ENCODE measurements at places on chromosomes 2 and 18.

- DNase-seq: no peak
These were observed 6.4 kb upstream of the SLC8A1 start for GRCh38 chr2:40458271-40458794.

DNA sequence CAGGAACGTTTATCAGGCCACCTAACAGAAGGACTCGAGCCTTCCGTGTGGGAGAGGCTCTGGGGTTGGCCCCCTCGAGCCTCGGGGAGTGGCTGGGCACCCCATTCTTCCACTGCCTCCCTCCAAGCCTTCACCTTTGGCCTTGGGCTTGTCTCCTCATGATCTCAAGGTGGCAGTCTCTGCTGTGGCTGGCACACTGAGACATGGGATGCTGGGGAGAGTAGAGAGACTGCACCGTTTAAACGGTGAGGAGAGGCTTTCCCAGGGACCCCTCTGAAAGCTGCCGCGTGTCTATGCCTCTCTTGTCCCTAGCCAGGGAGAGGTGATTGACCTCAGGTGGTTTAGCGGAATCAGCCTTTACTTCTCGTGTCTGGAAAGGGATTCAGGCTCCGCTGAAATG is 71.0 kb downstream of the DCDC2C start:
- no peak for DNase-seq

GRCh38 chr18:63979409-63979920 is 9.6 kb downstream of the SERPINB8 start:
- DNase-seq: peak; percentile 78

GRCh38 chr18:55650363-55650870 is 62.4 kb upstream of the TCF4 start:
- DNase-seq: no peak

- DNase-seq: no peak
These were observed 33.1 kb downstream of the MGAT4A start for GRCh38 chr2:98697651-98698337.

DNA sequence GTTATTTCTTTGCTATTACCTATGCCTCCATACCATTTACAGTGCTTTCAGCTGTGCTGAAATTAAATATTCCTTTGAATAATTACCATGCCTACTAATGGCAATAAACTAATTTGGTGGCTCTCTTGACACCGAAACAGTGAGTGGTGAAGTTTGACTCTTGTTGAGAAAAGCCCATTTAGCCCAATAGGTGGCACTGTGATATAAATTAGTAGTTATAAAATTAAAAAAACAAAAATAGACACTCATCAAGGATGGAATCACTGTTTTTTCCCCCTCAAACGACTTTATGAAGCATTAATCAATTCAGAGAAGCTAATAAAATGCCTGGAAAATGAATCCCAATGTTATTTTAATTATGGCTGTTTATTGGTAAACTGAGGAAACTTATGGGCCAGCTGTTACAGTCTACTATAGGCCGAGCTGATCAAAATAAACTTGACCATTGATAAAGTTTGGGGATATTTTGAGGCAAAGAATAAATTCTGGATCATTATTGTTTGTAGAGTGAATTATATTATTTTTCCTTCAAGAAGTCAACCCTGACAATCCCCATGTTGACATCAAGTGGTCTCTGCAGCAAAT is 339.6 kb downstream of the TRIB2 start:
- peak; percentile 55 for DNase-seq

DNA sequence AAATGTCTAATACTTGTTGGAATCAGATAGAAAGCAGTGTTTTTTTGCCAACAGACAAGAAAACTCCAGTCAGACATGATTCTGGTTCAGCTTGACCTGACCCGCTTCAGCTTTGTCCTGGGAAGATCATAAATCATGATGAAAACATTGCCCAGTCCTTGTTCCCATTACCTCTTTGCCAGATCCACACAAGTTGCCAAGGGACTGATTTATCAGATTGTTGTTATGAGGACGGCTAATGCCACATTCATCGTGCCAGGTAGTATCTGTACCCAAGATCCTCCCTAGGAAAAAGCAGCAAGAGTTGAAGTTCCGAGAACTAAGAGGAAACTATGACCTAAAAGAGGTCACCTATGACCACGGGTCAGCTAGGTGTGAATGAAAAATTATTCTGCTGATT is 39.0 kb downstream of the SLC40A1 start:
- no peak for DNase-seq

DNA sequence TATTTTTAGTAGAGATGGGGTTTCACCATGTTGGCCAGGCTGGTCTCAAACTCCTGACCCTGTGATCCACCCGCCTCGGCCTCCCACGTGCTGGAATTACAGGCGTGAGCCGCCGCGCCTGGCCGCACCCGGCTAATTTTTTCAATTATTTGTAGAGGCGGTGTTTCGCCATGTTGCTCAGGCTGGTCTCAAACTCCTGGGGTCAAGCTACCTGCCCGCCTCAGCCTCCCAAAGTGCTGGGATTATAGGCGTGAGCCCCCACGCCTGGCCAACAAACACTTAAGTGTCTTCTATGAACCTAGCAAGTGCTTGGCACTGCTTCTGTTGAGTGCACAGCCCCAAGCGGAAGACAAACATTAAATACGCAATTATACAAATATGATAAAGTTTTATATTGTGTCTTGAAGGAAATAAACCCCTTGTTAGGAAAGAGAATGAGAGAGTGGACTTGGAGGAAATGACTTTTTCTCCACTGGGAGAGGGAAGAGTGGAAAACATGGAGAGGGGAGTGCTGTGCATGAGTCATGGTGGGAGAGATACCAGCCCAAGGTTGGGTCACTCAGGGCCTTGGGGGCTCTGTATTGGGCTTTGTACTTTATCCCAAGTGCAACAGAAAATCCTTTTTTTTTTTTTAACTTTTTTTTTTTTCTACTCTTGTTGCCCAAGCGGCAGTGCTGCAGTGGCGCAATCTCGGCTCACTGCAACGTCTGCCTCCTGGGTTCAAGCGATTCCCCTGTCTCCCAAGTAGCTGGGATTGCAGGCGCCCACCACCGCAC is 41.4 kb upstream of the ACTR2 start:
- peak; percentile 13 for DNase-seq

DNA sequence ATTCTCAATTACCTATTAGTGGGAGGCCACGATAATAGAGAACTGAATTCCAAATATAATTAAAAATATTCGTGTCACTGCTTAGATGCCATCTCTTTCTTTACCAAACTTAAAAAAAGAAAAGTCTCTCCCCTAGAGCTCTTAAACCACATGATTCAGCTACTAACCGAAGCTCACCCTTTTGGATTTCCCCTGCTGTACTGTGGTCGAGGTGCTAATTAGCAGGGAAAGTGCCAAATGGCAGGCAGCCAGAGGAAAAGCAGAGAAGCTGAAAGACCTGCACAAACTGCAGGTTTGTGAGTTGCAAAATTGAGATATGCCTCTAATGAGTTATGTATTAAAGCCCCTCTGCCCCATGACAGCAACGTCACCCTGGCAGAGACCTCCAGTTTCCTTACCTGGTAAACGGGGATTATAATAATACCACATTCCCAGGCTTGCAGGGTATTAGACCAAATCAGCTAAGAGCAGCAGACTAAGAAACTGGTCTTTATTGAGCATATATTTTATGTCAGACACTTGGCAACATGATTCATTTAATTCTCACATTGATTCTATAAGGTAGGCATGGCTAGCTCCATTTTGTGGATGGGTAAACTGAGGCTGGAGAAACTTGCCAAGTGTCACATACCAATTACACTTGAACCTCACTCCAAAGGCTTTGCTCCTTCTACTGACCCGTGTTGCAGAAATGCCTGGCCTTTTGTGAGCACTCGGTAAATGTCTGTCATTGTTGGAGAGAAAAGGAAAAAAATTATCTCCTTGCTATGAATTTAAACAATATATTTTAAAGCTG is 259.7 kb downstream of the LPIN1 start:
- DNase-seq: peak; percentile 77

GRCh38 chr18:62164855-62165487 is 21.9 kb downstream of the PIGN start:
- DNase-seq: no peak

GRCh38 chr2:148515120-148515519 is 129.4 kb upstream of the EPC2 start:
- no peak for DNase-seq

GRCh38 chr2:211175956-211176355 is 619.6 kb downstream of the CPS1 start:
- DNase-seq: no peak

GRCh38 chr18:73597832-73598615 is 549.6 kb downstream of the FBXO15 start:
- DNase-seq: no peak

GRCh38 chr2:124959581-124959980 is 934.5 kb downstream of the CNTNAP5 start:
- no peak for DNase-seq

DNA sequence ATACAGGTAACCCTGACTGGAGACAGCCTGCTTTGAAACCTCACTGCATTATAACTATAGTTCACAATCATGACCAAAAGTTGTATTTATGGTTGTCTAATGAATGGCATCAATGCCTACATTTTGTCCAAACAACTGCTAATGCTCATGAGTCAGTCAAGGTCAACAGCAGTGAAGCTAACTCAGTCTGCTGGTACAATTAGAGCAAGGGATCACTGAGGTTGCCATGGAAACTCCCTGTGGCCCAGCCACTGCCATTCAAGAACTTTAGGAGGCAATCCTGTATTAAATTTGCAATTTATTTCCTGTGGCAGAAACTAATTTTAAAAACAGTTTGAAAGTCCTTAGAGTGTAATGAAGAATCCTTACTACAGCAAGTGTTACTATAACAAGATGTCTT is 185.1 kb upstream of the SMAD7 start:
- peak; percentile 44 for DNase-seq

GRCh38 chr2:220219371-220219770 is 591.9 kb downstream of the SLC4A3 start:
- no peak for DNase-seq

GRCh38 chr18:23539911-23540525 is 36.7 kb downstream of the RMC1 start:
- no peak for DNase-seq

GRCh38 chr2:145789636-145790035 is 1269.7 kb upstream of the ZEB2 start:
- DNase-seq: no peak

DNA sequence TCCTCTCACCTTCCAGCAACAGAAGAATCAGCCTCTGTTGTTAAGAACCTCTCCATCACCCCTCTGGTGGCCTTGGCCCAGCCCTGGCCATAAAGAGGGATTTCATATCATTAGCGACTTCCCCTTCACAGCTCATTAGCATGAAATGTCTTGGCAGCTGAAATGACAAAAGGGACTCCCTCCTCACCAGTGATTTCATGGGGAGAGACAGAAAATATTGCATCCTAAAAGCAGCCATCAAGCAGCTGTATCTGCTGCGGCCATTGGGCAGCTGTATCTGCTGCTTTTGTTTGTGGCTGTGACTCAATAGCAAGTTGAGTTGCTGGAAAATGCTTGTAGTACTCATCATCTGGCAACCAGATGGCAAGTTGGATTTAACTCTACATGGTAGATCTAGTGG is 105.9 kb upstream of the RMDN2 start:
- no peak for DNase-seq

- DNase-seq: no peak
These were observed 88.9 kb downstream of the POLE4 start for GRCh38 chr2:75047189-75047991.

DNA sequence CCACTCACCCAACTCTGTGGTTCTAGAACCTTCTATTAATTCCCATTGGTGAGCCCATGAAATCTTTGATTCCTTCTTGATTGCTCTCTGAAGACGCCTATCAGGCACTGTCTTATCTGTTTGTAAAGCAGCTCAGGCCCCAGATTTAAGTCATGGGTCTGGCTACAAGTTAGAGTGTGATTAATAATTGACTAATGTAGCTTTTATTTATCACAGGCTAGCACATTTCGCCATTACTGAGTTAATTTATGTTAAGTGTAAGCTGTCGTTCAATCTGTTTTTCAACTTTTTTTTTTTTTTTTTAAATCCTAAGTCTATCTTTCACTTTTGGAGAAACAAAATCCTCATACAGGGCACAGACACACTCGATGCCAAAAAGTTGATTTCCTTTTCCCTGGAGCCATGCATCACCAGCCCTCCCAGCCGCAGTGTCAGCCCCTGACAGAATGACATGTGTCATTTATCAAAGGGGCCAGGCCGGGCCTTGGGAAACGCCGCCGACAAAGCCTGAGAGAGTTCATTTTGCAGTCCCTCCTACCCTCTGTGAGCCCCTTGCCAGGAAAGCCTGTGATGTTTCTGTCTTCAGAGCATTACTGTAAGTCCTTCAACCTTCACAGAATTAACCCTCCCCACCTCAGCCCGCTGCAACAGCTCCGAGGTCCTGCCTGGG is 15.8 kb downstream of the TSHZ1 start:
- DNase-seq: no peak

DNA sequence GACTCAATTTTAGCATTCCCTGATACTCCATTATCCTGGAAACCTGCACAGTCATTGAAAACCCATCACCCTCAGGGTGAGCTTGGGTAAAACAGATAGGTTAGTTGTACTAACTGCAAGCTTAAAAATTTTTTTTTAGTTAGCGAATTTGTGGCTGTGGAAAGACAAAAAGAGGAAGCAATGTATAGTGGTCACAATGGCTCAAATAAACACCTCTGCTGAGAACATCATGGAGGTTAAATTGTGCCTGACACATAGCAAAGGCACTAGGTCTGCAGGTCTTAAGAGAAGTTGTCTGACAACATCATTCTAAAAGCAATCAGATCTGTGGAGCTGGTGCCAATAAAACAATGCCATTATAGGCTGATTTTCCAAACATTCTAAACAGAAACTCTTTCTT is 84.4 kb upstream of the CAVIN2 start:
- DNase-seq: no peak

DNA sequence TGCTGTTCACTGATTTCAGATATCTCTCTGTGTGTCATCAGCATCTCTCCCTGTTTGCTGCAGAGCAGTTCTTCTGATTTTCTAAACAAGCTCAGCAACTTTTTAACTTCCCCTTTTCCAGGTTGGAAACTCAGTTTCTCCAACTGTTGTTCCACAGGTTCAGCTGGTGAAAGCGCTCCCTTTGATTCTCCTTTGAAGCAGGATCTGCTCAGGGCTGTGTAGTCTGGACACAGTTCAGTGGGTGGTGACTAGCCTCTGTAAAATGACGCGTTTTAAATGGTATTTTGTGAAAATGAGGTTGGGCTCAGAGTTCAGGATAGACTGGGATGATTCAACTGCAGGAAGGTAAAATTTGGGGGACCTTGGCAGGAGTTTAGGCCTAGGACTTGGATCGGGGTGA is 106.3 kb downstream of the TRIM43 start:
- DNase-seq: no peak

DNA sequence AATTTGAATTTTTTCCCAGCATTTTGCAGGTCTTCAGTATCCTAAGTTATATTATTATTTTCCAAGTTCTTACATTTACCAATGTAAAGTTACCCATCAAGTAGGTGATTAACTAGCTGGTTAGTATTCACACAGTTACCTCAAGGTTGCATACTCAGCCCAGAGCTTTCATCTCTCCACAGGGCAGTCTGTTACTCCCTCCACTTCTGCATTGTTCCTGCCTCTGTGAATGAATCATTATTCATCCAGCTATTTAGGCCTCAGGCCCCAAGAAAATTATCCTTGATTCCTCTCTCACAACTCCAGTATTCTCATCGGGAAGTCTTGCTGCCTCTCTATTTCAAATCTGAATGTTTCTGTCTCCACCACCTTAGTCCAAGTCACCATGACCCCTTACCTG is 92.2 kb downstream of the SMC6 start:
- DNase-seq: no peak
